ENCODE measurements at places on chromosomes 3 and 15.

GRCh38 chr15:74464216-74464615 is 3.3 kb upstream of the UBL7 start:
- no peak for DNase-seq

DNA sequence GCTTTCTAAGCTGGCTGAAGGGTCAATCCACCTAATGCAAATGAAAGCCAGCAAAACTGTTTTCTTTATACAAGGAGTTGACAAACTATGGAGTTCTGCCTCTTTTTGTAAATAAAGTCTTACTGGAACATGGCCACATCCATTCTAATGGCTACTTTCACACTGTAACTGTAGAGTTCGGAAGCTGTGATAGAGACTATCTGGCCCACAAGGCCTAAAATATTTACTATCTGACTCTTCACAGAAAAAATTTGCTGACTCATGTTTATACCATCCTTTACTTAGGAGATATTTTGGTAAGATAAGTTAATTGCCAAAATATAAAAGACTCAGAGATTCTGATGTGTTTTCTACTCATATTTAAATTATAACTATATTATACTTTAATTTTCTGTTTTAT is 93.7 kb upstream of the GK5 start:
- DNase-seq = no peak

DNA sequence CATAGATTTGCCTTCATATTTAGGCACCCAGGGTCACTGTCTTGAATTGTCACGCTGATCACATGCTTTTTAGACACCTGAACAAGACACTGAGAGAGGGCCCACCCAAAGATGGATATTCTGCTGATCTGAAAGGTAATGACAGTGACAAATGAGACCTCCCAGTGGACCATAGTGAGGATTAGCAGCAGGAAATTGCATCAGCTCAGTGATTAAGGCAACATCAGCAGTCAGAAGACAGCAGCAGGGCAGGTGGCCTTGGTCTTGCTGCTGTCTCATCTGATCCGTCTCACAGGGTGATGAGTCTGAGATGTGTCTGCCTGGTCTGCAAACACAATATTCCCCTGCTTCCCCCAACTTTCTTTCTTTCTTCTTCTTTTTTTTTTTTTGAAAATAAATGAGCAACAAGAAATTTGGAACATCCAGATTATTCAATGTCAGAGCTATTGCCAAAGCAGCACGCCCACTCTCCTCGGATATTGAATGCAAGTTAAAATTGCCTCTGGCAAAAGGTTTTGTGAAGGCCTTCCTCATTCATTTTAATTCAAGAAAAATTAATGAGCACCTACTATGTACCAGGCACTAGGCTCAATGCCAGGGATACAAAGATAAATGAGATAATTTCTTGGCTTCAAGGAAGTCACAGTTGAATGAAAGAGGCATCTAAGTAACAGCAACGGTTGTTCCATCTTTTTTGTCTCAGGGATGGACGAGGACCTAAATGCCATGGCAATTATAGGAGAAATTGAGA is 14.1 kb downstream of the OTOL1 start:
- no peak for DNase-seq

GRCh38 chr15:29799859-29800258 is 22.4 kb downstream of the TJP1 start:
- no peak for DNase-seq

Data from T-helper 9 cell (primary cell).